ENCODE measurements at places on chromosomes 1 and 21. TPM values are rescaled to one million over a fixed set of nuclear protein-coding genes. Genes with fewer than 3 reads are reported as not detected.

Gene MFAP2
- total RNA-seq = 34.6 TPM

Gene BMP8B
- not detected for total RNA-seq

Gene CRB1
- 0.30 TPM for total RNA-seq

Gene CHAF1B
- total RNA-seq = 0.89 TPM

Gene TRNP1
- 14.8 TPM for total RNA-seq

Gene SLC22A15
- 4.5 TPM for total RNA-seq

Gene ATP1A1
- 181 TPM for total RNA-seq

Gene HTR6
- total RNA-seq = not detected

Gene RCC1
- total RNA-seq = 51.6 TPM

Gene FAAH
- total RNA-seq = 1.6 TPM

Gene SPRR2E
- total RNA-seq = not detected

Gene DNAJB4
- 169 TPM for total RNA-seq

Gene SELENBP1
- total RNA-seq = 14.6 TPM

Gene RNF186
- not detected for total RNA-seq

Gene MPL
- not detected for total RNA-seq

Gene A3GALT2
- not detected for total RNA-seq

Gene KPNA6
- total RNA-seq = 52.5 TPM

Gene DISP3
- under 0.01 TPM for total RNA-seq

Gene UBL4B
- total RNA-seq = not detected

Gene HAX1
- total RNA-seq = 117 TPM

Gene LCE1F
- not detected for total RNA-seq

Gene ROR1
- 9.1 TPM for total RNA-seq

Gene LMO4
- 103 TPM for total RNA-seq

Measured in smooth muscle cell of the umbilical artery (primary cell).